Fibroblast of lung (primary cell): ENCODE measurements at places on chromosomes 7 and 10. TPM values are rescaled to one million over a fixed set of nuclear protein-coding genes. Genes with fewer than 3 reads are reported as not detected.

The FHIP2A gene
- 20.6 and 26.6 TPM in 2 replicates for polyA plus RNA-seq

The CPXM2 gene
- 2.8 and 3.1 TPM in 2 replicates for polyA plus RNA-seq

The SSC4D gene
- 0.42 and 0.45 TPM in 2 replicates for polyA plus RNA-seq

The SCIN gene
- 0.02 and 0.08 TPM in 2 replicates for polyA plus RNA-seq

The DENND2A gene
- 25.8 and 30.6 TPM in 2 replicates for polyA plus RNA-seq

The HSPA12A gene
- polyA plus RNA-seq, result 14.4 and 16.9 TPM in 2 replicates

The PSD gene
- polyA plus RNA-seq, result 0.07 and 0.30 TPM in 2 replicates

The SLC16A9 gene
- 0.08 and 0.56 TPM in 2 replicates for polyA plus RNA-seq

The SYT15 gene
- polyA plus RNA-seq, result 0.19 and 0.31 TPM in 2 replicates

The GIMAP8 gene
- polyA plus RNA-seq, result not detected in 2 replicates

The ARHGEF35 gene
- 1.1 and 1.9 TPM in 2 replicates for polyA plus RNA-seq

The SPDYE16 gene
- not detected in 2 replicates for polyA plus RNA-seq

The CPEB3 gene
- polyA plus RNA-seq, result 0.27 and 0.37 TPM in 2 replicates

The TMEM273 gene
- 0.18 TPM in 1 of 2 replicates, not detected in the other for polyA plus RNA-seq

The MYL10 gene
- not detected in 2 replicates for polyA plus RNA-seq

The PNLIPRP3 gene
- polyA plus RNA-seq, result not detected in 2 replicates

The SGPL1 gene
- 16.1 and 21.2 TPM in 2 replicates for polyA plus RNA-seq

The IFIT1B gene
- not detected in 2 replicates for polyA plus RNA-seq

The CDHR3 gene
- polyA plus RNA-seq, result 3.2 and 5.1 TPM in 2 replicates

The NFE2L3 gene
- 5.3 and 12.2 TPM in 2 replicates for polyA plus RNA-seq

The ALOX5 gene
- not detected in 2 replicates for polyA plus RNA-seq

The RSU1 gene
- polyA plus RNA-seq, result 229 and 252 TPM in 2 replicates

The EPO gene
- polyA plus RNA-seq, result not detected in 2 replicates

The CCL26 gene
- 0.94 and 1.5 TPM in 2 replicates for polyA plus RNA-seq

The EGR2 gene
- 0.08 and 0.21 TPM in 2 replicates for polyA plus RNA-seq

The GATA3 gene
- polyA plus RNA-seq, result 0.02 TPM in 1 of 2 replicates, not detected in the other

The TEX47 gene
- polyA plus RNA-seq, result not detected in 2 replicates

The FFAR4 gene
- not detected in 2 replicates for polyA plus RNA-seq

The GRID2IP gene
- polyA plus RNA-seq, result not detected in 2 replicates
